ENCODE measurements at places on chromosomes 2 and 18.

GRCh38 chr18:70332694-70333093 is 43.8 kb downstream of the SOCS6 start:
- no peak for ATAC-seq

GRCh38 chr2:182318466-182319220 is 108.2 kb downstream of the PDE1A start:
- ATAC-seq, result no peak

DNA sequence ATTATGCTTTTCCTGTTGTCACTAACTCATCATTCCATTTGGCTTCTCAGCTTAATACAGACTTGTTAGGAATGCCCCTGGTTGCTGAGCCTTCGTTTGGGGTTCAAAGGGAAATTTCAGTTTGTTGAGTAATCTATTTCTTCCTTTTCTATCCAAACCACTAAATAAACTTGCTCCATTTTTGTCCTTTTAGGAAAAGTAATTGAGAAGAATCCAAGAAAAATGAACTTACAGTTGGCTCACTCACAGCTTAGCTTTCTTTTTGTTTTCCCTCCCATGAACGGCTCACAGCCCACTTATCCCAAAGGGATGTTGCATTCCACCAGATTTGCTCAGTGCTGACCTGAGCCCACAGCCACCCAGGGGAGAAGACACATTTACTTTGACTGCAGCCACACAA is 73.9 kb downstream of the SOX11 start:
- no peak for ATAC-seq

GRCh38 chr2:199994371-199994770 is 39.0 kb downstream of the MAIP1 start:
- ATAC-seq, result no peak

DNA sequence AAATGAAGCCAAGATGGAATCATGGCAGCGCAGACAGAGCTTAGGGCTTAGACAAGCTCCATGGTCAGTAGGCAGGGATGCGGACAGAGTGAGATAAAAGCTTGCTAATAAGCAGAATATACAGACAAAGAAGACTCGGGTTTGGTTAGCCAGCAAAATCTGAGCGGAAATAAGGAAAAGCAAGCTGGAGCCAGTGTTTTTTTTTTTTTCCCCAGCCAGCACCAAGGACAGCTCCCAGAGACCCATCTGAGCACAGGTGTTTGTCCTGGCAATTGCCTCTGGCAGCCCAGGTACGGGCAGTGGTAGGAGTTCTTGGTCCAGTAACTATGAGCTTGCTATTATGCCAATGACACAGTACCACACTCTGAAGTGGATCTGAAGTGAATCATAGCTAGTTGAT is 187.6 kb downstream of the ADCYAP1 start:
- no peak for ATAC-seq

- ATAC-seq, result no peak
Measured at GRCh38 chr2:53268086-53268485, 499.5 kb upstream of the CHAC2 start.
